ENCODE measurements at places on chromosomes 2 and 18.

- no peak overlapping the region for H3K27ac ChIP-seq
- H3K27me3 ChIP-seq: no peaks in the 10 kb centered on the region
- no peaks in the 10 kb centered on the region for H3K4me1 ChIP-seq
- H3K4me3 ChIP-seq: no peak overlapping the region
Measured at GRCh38 chr18:29531746-29532145, 1354.8 kb upstream of the CDH2 start.

DNA sequence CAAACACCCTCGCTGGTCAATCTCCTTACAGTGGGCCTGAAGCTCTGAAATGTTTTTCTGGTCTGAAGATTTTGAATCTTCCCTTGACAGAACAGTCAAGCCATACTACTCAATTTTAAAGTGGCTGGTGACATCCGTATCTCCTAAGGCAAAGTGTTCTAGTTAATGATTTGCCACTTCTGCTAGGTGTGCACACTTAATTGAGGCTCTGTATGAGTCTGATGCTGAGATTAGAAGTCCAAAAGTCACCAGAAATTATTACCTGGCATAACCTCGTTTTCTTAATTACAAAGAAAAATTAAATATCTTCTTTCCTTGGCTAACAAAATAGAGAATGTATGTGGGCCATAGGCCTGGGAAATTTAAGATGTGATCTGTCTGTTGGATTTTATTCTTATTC is 104.1 kb downstream of the DPP10 start:
- no peak overlapping the region for H3K27ac ChIP-seq
- DNase-seq: no peak
- H3K36me3 ChIP-seq: no peaks in the 10 kb centered on the region
- peaks cover 24% of the 10 kb centered on the region for H3K27me3 ChIP-seq

GRCh38 chr2:204763974-204764703 is 218.9 kb downstream of the PARD3B start:
- H3K36me3 ChIP-seq: no peaks in the 10 kb centered on the region
- no peak for DNase-seq
- H3K4me3 ChIP-seq: no peak overlapping the region

GRCh38 chr18:29361843-29362242 is 1184.9 kb upstream of the CDH2 start:
- H3K4me3 ChIP-seq: no peak overlapping the region
- H3K27ac ChIP-seq: no peak overlapping the region
- H3K27me3 ChIP-seq: no peaks in the 10 kb centered on the region
- no peak for DNase-seq

DNA sequence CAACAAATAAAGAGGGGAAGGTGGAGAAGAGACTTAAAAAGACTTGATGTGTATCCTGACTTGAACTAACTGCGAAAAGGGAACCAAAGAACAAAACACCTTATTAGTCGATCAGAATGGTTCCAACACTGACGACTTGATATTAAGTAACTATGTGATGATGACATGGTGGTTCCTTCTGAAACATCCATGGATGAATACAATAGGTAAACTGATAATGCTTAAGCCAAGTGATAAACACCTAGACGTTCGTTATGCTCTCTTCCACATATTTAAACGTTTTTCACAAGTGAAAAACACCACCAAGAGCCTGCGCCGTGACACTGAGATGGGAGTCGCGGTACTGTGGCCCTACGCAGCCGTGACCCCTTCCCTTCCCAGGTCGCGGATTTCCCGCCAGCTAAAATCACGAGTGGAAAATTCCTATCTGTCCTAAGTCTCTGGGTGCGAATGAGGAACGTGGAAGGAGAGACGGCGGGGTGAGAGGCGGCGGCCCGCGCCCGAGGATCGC is 797 bp downstream of the TTC32 start:
- H3K27me3 ChIP-seq: no peaks in the 10 kb centered on the region
- H3K4me1 ChIP-seq: peaks cover 22% of the 10 kb centered on the region
- no peak for DNase-seq
- H3K27ac ChIP-seq: peak overlapping the region; percentile 100
- H3K36me3 ChIP-seq: peaks cover 2% of the 10 kb centered on the region

- no peak within 1 kb of the TSS for H3K27ac ChIP-seq
- H3K4me1 ChIP-seq: peaks cover 15% of the 10 kb centered on the region
- H3K4me3 ChIP-seq: peak within 1 kb of the TSS; percentile 76
- peaks cover 11% of the 10 kb centered on the region for H3K36me3 ChIP-seq
- DNase-seq: no peak
Measured at GRCh38 chr18:79797518-79798345, at the start of gene KCNG2. TSS of gene KCNG2 (plus strand) at chr18:79797938. CDS start at chr18:79863668, 65,730 bp downstream.

GRCh38 chr18:26869640-26870039 is 4.1 kb upstream of the AQP4 start:
- DNase-seq: no peak
- no peaks in the 10 kb centered on the region for H3K4me1 ChIP-seq
- no peak overlapping the region for H3K27ac ChIP-seq
- H3K4me3 ChIP-seq: no peak overlapping the region

DNA sequence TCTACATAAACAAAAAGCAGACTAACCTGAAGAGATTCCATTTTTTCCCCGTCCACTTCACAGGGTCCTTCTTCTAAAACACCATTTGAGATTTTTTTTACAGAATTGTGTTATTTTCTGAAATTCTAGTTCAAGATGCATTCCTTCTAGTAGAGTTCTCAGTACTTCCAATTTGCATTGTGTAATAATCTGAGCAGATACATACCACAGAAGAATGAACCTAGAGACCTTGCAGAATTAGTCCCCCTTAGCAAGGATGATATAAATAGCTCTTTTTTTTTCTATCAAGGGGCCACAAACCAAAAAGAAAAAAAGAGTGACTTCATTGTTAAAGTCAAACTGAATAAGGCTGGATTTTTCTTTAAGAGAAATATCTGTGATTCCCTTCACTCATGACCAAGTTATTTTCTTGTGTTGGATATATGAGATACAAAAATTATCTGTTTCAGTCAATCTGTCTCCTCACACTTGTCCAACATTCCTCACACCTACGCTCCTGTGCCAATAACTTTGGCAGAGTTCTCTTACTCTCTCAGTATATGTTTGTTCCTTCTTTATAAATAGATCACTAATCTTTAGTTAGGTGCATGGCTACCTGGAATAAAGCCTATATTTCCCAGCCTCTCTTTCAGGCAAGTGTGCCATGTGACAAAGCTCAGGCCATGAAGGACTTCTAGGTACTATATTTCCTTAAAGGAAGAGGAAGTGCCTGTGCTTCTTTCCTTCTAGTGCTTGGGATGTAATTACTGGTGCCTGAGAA is 183.5 kb downstream of the ZNF385B start:
- no peak overlapping the region for H3K4me3 ChIP-seq
- H3K27me3 ChIP-seq: no peaks in the 10 kb centered on the region
- no peak for DNase-seq
- no peaks in the 10 kb centered on the region for H3K36me3 ChIP-seq

DNA sequence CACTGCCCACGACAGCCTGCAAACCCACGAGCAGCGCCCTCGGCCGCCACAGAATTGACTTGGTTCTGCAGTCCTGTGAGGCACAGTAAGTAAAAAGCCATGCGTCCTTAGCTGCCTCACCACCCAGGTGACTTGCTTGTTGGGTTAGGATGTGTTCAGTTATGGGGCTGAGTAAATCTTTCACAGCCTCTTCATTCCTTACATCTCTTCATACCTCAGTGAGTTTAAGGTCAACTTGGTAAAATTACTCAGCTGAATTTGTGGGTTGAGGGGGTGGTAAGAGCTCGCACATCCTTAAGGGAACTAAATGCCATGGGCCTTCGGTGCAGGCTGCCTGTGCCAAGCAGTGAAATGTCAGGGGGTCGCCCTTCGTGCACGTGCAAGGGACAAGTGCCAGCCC is 165.2 kb upstream of the ALKAL2 start:
- no peak overlapping the region for H3K27ac ChIP-seq
- no peak overlapping the region for H3K4me3 ChIP-seq
- peaks cover 61% of the 10 kb centered on the region for H3K27me3 ChIP-seq
- H3K4me1 ChIP-seq: peaks cover 8% of the 10 kb centered on the region
- H3K36me3 ChIP-seq: peaks cover 4% of the 10 kb centered on the region
- DNase-seq: no peak

- H3K36me3 ChIP-seq: peaks cover 3% of the 10 kb centered on the region
- no peaks in the 10 kb centered on the region for H3K27me3 ChIP-seq
- no peak for DNase-seq
- peaks cover 19% of the 10 kb centered on the region for H3K4me1 ChIP-seq
- H3K27ac ChIP-seq: peak overlapping the region; percentile 53
- no peak overlapping the region for H3K4me3 ChIP-seq
Measured at GRCh38 chr18:74276609-74277008, 15.2 kb downstream of the CYB5A start.

GRCh38 chr2:239593455-239593854 is 192.6 kb upstream of the HDAC4 start:
- H3K27me3 ChIP-seq: no peaks in the 10 kb centered on the region
- H3K4me1 ChIP-seq: peaks cover 4% of the 10 kb centered on the region
- DNase-seq: no peak
- no peaks in the 10 kb centered on the region for H3K36me3 ChIP-seq
- H3K27ac ChIP-seq: no peak overlapping the region
- H3K4me3 ChIP-seq: no peak overlapping the region

DNA sequence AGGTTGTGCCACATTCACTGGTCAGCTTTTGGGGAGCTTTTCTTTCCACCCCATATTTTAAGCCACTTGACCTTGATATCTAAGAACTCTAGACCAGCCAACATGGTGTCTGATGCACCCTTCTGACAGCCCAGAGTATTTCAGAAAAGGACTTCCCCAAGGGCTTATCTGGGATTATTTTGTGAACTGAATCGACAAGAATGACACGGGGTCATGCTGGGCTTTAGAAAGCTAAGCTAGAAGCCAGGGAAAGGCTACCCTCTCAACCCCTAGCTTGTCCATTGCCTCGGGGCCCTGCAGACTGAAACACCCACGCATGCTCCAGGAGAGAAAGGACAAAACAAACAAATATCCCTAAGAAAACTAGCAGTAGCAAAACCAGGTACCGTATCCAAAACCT is 16.0 kb downstream of the SLC4A5 start:
- no peaks in the 10 kb centered on the region for H3K27me3 ChIP-seq
- DNase-seq: no peak
- H3K4me3 ChIP-seq: no peak overlapping the region
- H3K27ac ChIP-seq: no peak overlapping the region
- peaks cover 4% of the 10 kb centered on the region for H3K36me3 ChIP-seq
- no peaks in the 10 kb centered on the region for H3K4me1 ChIP-seq

GRCh38 chr2:173431191-173431590 is 76.5 kb downstream of the CDCA7 start:
- no peak overlapping the region for H3K27ac ChIP-seq
- DNase-seq: no peak
- no peaks in the 10 kb centered on the region for H3K36me3 ChIP-seq

DNA sequence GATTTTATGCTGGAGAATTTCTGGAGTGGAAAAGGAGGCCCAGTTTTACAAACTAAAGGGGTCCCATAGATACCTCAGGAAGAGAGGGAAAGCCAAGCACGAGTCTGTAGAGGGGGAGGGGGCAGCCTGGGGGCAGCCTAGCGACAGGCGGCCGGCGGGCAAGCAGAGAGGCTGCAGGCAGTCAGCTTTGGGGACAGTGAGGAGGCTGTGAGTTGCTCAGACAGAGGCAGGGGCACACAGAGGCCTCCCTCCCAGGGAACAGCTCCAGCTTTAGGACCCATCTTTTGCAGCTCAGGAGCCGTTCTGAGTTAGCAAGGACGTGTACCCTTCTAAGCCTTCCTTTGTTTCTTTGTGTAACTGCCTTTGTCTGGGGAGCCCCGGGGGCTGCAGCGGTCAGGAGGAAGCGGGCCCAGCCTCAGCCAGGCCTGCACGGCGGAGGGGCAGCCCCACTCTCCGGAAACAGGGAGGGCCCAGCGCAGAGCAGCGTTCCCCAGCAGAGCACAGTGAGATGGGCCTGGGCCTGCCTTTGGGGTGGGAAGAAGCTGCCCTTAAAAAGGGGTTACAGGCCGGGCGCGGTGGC is 41.1 kb upstream of the RALBP1 start:
- H3K4me1 ChIP-seq: no peaks in the 10 kb centered on the region
- no peak for DNase-seq
- H3K36me3 ChIP-seq: no peaks in the 10 kb centered on the region
- no peak overlapping the region for H3K4me3 ChIP-seq

DNA sequence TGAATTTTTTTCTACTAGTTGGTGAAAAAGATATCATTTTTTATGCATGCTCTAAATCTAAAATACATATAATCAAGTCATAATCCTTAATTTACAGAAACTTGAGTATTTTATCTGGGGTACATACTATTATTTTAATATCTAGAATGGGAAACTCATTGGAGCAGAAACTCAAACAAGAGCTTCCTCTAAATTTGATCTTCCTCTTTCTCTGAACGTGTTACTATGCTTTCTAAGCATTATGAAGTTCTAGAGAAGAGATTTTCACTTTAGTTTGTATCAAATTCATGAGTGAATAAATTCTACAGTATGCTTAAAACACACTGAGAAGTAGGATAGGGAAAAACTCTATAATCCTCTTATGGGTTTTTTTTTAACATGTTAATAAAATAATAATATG is 20.6 kb upstream of the SLC38A11 start:
- H3K27ac ChIP-seq: no peak overlapping the region
- H3K4me1 ChIP-seq: peaks cover 2% of the 10 kb centered on the region
- H3K4me3 ChIP-seq: no peak overlapping the region
- no peak for DNase-seq

DNA sequence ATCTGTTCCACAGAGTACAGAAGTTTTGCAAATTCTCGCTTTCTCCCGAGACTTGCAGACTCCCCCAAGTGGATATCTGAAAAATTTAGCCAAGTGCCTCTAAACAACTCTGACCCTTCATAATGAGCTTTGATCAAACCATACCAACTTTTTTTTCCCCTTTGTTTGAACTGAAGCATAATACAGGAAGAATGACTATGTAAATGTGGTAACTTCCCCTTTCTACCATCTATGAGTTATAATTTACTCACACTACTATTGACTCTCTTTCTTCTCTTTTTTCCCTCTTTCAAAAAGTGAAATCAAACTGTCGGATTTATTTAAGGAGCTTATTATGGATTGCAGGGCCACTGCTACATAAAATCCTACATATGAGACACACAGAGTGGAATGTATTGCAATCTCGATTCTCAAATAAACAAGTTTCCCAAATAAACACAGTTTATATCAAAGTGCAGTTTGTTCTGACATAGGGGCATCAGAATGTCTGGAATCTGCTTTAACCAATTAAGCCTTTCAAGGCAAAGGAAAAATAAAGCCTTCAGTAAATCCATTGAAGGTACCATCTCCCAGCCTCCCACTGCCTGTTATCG is 1.4 kb upstream of the ZNF804A start:
- H3K4me3 ChIP-seq: peak overlapping the region; percentile 66
- H3K27ac ChIP-seq: no peak overlapping the region
- H3K27me3 ChIP-seq: peaks cover 32% of the 10 kb centered on the region
- no peaks in the 10 kb centered on the region for H3K36me3 ChIP-seq
- H3K4me1 ChIP-seq: peaks cover 6% of the 10 kb centered on the region

- peaks cover 20% of the 10 kb centered on the region for H3K27me3 ChIP-seq
- H3K4me1 ChIP-seq: no peaks in the 10 kb centered on the region
- H3K4me3 ChIP-seq: no peak overlapping the region
- H3K36me3 ChIP-seq: no peaks in the 10 kb centered on the region
- no peak for DNase-seq
Measured at GRCh38 chr18:31510319-31510718, 12.3 kb downstream of the DSG2 start.

Data from T-helper 17 cell (primary cell).